ENCODE measurements at places on chromosomes 16 and 17.

- DNase-seq = no peak
These were observed 34.1 kb downstream of the TK2 start for GRCh38 chr16:66515596-66516508.

GRCh38 chr17:43545383-43545632, 832 bp downstream of the ETV4 start:
- DNase-seq = no peak

DNA sequence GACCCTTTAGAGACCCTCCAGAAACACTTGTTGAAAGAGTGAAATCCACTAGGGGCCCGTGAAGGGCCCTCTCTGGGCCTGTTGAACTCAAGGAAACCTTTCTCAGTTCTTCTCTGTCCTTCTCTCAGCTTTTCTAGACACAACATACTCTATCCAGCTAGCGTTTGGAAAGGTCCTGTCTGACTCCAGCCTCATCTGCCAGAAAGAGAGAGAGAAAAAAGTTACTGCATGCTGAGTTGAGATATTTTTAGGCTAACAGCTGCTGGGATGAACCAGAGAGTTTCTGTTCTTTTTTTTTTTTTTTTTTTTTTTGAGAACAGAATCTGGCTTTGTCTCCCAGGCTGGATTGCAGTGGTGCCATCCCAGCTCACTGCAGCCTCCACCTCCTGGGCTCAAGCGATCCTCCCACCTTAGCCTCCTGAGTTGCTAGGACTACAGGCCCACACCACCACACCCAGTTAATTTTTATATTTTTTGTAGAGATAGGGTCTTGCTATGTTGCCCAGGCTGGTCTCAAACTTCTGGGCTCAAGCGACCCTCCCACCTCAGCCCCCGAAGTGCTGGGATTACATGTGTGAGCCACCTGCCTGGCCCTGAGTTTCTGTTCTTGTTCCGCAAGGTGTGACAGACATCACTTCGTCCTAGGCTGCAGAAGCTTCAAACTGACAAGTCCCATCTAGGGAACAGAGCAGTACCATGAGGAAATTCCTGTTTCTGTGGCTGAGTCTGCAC, 14.9 kb upstream of the TEX2 start:
- DNase-seq = no peak

GRCh38 chr17:8324923-8325322, 14.7 kb upstream of the ODF4 start:
- DNase-seq = no peak

DNA sequence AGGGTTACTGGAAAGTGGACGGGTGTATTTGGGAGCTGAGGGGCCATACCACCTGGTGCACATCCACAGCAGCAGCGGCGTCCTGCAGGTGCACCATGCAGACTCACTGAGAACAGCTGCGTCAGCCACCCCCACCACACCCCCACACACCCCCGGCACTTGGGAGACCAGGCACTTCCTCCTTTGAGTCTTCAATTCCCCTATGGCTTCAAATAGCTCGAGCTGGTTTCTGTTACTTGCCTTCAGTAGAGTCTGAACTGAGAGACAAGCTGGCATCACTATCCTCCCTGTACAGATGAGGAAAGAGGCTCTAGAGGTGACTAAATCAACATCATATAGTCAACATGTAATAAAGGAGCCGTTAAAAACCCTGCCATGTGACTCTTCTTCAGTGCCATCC, 15.4 kb downstream of the CUEDC1 start:
- no peak for DNase-seq

DNA sequence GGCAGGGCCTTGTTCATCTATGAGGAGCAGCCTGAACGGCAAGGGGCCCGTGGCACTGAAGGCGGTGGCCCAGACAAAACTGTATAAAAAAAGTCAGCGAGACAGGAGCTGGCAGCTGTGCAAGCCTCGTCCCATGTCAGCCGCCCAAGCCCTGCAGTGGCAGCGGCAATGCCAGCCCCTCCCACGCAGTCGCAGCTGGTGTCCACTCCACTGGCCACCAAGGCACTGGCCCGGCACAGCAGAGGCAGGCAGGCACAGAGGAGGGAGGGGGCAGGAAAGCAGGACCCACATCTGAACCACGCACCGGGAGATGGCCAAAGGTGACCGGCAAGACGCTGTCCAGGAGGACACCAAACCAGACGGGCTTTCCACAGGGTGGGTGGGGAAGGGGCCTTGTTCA, 15.9 kb upstream of the C16orf95 start:
- DNase-seq = peak; percentile 46

DNA sequence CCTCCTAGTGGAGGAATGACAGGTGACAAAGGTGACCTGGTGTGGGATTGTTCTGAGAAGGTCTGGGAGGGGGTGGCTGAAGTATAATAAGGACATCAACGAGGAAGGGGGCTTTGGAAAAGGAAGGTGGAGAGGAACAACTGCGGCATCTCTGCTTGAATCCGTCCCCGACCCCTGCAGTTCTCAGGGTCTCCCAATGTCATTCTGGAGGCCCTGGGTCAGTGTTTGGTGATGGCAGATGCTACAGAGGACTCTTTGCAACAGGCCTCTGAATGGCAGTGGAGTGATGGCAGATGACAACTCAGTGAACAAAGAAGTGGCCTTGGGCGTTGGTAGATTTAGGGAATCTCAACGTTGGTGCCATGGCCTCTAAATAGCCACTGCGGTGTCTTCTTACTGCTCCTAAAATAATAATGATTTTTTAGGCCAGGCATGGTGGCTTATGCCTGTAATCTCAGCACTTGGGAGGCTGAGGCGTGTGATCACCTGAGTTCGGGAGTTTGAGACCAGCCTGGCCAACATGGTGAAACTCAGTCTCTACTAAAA, 1.3 kb downstream of the ENGASE start:
- DNase-seq = no peak

DNA sequence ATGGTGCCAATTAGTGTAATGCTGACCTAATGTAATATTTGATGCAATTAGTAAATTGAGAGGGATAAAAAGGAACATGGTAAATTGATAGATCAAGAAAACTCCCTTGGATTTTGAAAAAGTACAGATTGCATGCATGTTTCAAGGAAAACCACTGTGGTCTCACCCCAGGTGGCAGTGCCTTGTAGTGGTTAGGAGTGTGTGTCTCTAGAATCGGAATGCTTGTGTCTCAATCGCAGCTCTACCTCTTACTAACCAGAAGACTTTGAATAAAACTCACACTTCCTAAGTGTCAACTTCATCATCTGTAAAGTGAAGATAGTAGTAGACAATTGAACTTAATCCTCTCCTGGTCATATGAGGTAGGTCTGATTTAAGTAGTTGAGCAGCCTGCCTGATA, 128.9 kb upstream of the GOT2 start:
- no peak for DNase-seq

DNA sequence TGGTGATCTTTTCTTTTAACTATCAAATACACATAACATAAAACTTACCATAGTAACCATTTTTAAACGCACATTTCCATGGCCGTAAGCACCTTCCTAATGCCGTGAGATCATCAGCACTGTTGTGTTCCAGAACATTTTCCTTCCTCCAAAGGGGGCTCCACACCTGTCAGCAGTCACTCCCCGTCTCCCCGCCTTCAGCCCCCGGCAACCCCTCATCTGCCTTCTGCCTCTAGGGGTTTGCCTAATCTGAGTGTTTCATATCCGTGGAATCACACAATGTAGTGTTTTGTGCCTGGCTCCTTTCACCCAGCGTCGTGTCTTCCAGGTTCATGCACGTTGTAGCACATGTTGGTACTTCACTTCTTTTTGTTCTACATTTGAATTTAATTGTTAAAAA, 350.1 kb upstream of the TNRC6C start:
- DNase-seq = no peak

DNA sequence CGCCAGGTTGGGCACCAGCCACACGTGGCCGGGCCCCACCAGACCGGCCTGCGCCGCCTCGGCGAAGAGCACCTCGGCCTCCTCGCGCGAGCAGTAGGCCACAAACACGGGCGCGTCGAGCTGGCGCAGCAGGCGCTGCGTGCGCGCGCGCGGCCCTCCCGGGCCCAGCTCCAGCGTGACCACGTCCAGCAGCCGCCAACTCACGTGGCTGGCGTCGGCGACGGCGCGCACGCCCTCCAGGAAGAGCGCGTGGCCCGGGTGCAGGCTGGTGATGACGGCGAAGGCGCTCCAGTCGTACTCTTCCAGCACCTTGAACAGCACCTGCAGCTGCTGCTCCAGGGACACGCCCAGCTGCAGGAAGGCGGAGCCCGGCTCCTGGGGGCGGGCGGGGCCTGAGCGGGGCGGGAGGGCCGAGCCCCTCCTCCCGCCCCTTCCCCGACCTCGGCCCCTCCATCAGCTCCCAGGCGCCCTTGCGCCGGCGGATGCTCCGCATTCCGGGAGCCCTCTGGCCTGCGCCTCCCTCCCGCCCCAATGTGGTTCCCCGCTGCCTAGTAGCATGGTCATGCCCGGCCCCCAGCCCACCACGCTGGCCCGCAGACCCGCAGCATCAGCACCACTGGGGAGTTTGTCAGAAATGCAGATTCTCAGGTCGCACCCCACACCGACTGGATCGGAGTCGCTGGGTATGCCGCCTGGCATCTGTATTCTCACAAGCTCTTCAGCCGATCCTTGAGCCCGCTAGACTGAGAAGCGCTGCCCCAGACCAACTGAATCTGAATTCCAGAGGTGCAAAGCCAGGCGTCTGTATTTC, 7.2 kb downstream of the GRIN2C start:
- no peak for DNase-seq

DNA sequence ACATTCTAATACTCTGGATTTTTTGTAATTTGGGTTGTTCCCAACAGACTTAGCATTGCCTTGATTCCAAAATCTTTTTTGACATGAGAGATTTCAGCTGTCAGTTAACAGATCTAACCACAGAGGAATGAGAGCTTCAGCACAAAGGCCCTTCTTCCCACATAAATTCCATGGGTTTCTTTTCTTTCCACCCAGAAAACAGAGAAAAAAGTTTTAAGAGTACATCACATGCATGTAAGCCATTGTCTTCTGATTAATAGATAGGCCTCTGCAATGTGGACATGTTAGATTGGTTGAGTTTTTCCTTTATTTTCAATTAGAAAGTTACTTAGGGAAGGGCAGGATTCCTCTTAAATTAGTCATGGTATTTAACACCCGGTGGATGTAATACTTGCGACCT, 939 bp downstream of the MYH8 start:
- DNase-seq = no peak

- DNase-seq = no peak
These were observed 68.2 kb downstream of the VAT1L start for GRCh38 chr16:77856438-77857160.

- DNase-seq = no peak
These were observed 560 bp upstream of the P2RX1 start for GRCh38 chr17:3916825-3917224.

DNA sequence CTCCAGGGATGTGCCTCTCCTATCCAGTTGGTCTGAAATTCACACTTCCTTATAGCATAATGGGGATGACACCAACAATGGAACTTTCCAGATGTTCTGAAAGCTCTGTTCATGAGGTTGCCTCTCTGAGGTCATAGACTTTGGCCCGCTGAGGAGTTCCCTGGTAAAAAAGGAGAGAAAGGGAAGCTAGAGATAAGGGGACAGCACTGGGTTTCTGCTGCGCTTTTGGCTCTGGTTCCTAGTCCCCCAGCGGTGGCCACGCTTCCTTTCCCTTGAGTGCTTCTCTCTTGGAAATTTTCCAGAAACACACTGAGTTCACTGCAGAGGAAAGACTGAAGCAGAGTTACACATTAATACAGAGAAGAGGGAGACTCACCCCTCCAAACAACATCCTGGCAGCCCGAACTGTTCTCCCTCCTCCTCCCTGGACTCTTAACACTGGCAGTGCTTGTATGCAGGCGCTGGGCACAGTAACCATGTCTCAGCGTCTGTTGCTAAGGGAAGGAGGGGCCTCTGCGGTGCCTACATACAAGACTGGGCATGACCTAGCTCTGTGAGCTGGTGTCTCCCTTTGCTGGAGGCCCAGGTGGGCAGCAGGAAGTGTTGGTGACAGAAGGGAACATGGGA, at the start of gene DNAH3:
DNAH3 (minus strand) TSS at position 472 of the 627 bp plus-strand sequence. CDS start 527 bp downstream, outside the sequence.
- no peak for DNase-seq

- peak; percentile 95 for DNase-seq
These were observed 408 bp upstream of the KPNA2 start for GRCh38 chr17:68035131-68035522.

DNA sequence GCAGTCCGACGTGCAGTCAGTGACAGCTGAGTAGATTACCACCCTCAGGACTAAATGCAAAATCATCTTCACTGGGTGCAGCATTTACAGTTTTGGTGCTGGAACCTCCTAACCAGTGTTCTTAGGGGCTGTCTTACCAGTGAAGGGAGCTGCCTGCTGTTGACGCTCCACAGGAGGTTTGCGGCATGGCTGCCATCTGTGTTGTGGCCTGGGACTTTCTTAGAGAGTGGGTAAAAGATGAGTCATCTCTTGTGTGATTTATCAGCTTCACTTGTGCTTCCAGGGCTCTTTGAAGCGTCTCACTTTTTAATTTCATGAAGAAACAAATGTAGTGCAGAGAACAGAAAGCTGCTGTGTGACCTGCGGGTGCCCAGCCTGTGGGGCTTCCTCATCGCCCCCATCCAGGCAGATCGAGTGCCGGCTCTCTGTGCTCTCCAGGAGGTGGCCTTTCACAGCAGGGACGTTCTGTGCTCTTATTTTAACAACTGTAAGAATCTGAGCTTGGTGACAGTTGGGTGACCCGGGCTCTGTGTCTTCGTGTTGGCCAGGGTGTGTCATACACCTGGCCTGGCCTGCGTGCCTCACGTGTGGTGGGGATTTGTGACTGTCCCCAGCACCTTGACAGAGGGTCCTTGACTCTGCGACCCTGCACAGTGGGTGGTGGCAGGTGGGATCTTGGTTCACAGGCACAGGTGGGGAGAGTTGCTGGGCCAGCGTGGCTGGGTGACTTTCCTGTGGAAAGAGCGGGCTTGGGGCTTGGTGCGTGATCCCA, 24.3 kb upstream of the ZNF750 start:
- DNase-seq = peak; percentile 17

DNA sequence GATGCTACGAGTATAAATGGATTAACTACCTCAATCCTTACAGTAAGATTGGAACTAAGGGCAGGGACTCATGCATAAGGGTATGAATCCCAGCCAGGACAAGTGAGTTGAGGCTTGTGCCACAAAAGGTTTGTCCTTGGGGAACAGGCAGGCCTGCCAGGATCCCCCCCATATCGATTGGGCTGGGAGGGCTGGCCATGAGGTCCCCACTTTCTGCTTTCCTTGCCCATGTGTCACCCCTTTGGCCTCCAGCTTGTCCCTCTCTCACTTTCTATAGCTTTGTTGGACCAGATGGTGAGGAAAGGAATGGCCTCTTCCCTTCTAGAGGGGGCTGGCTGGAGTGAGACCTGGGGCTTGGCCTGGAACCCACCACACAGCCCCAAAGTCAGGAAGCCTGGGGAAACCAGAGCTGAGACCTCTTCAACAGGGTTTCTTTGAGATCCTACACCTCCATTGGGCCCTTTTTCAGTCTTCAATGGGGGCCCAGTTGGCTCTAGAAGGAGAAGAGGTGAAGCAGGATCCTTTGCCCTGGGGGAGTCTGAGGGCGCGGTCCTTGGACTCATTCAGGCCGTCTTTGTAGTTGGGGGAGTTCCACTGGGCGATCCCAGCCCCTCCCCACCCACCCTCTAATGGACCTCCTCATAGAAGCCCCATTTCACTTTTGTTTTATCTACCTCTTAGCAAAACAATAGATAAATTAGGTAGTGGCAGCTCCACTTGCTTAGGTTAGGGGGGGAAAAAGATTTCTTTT, 57.3 kb downstream of the IGF2BP1 start:
- no peak for DNase-seq
